Activated CD4-positive, alpha-beta T cell treated with anti-CD3 and anti-CD28 coated beads, Interleukin-2, amount 10 ng/mL, durations not matched to agents 7 days and 5 days (primary cell): ENCODE measurements at places on chromosomes 7 and 10.
A peak's percentile ranks its signal among the peaks of the same experiment; 100 is the strongest.

DNA sequence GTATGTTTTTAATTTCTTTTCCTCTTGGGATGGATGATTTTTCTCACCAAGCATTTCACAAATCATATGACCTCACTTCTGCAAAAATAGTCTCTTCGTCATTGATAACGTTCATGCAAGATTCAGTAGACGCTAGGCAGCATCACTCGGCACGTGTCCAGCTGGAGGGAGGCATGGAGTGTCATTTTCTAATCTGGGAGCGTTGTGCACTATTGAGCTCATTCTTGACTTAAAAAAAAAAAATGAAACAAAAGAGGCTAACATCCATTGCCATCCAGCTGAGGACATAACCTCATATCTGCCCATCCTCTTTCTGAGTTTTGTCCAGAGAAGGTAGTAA, 56.2 kb downstream of the COL17A1 start:
- no peak for DNase-seq

GRCh38 chr10:132868995-132869394, 73.4 kb downstream of the CFAP46 start:
- no peak for DNase-seq

DNA sequence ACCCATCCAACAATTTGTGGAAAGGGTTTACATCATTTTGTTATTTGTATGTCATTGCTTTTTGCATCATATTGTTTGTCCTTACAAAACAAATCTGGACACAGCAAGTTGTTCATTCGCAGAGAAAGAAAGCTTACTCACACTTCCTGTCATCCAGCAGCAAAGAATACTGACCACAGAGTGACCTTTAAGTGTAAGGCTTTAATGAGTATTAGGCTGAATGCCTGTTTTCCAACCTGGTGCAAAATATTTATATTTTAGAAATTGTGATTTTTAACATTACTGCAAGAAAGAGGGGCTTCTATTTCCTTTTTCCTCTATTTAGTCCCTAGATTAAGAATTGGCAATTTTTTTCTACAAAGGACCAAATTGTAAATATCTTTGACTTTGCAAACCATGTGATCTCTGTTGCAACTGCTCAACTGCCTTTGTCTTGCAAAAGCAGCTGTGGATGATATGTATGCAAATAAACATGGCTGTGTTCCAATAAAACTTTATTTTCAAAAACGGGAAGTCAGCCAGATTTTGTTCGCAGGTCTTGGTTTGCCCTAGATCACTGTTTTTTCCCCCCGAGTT, 27.8 kb upstream of the ITGB1 start:
- no peak for DNase-seq

GRCh38 chr10:95573964-95574604, 12.9 kb upstream of the SORBS1 start:
- DNase-seq: no peak

GRCh38 chr7:20320322-20320721, 10.4 kb upstream of the ITGB8 start:
- DNase-seq: no peak

DNA sequence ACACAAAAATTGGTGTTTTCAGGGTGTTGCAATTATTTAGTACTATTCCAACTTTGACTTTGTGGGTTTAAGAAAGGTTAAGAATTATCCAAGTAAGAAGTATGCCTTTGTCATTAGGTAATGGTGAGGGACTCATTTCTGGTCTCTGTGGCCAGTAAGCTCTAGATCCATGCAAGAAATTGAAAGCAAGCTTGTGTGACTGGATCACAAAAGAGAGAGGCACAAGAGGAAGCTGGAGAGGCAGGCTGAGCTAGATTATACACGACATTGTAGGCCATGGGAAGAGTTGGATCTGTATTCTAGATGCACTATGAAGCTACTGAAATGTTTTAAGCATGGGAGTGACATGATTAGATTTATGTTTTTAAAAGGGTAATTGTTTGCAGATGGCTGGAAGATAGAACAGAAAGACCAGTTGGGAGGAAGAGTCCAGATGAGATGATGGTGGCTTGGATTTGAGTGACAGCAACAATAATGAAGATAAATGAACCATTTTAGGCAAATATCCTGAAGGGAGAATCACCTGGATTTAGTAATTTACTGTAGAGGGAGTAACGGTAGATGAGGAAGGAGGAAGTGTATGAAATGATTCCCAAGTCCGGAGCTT, 50.0 kb downstream of the CALD1 start:
- no peak for DNase-seq

- DNase-seq: no peak
These were observed 321.5 kb upstream of the ZNF32 start for GRCh38 chr10:43970018-43970698.

DNA sequence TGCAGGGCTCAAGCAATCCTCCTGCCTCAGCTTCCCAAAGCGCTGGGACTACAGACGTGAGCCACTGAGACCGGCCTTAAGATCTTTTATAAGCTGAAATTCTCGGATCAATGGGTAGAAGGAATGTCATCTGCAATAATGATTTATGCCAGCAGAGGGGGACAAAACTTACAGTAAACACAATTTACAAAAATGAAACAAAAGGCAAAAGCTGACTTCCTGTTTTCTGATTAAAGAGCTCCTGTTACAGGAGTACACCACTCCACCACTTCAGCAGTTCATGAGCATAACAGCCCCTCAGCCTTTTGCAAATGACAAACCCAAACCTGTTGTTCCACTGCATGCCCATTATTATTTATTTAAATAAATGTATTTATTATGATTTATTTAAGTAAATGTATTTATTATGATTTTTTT, 88.5 kb upstream of the ATP6V0A4 start:
- peak; percentile 79 for DNase-seq

DNA sequence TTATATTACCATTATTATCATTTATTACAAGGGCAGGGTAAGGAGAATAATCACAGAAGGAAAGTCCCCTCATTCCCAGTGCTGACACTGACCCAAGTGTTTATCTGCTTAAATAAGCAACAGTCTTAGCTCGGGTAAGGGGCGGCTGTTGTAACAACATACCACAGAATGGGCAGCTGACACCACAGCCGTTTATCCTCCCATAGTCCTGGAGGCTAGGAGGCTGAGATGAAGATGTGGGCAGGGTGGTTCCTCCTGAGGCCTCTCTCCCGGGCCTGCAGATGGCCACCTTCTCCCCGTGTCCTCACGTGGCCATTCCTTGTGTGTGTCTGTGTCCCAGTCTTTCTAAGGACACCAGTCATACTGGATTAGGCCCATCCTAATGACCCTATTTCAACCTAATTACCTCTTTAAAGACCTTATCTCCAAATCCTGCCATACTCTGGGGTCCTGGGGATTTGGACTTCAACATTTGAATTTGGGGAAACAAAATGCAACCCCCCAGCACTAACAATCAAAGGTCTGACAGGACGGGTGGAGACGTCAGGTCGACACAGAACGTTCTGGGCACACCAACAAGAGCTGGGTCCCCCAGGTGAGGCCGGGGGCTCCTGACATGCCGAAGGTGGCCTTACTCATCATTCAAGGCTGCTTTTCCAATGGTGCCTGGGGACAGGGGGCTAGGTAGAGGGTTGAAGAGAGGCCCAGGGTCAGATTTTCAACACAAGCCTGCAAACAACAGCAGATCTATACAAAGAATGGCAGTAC, 93.5 kb downstream of the TNS3 start:
- DNase-seq: no peak

DNA sequence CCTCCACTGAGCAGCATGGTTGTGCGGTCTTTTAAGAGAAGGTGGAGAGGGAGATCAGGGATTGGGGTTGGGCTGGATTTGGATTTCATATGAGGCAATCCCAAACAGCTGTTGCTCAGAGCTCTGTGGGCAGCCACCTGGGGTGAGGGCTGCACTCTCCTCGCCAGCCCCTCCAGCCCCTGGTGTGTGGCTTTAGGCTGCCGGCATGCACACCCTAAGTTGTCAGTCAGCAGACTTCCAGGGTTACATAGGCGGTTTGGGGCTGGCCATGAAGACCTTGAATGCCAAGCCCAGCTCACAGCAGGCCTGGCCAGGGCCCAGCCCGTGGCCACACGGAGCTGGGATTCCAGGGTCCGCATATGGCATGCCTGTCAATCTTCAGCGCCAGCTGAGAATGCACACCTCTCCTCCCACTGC, 54.8 kb downstream of the ZMIZ1 start:
- no peak for DNase-seq

DNA sequence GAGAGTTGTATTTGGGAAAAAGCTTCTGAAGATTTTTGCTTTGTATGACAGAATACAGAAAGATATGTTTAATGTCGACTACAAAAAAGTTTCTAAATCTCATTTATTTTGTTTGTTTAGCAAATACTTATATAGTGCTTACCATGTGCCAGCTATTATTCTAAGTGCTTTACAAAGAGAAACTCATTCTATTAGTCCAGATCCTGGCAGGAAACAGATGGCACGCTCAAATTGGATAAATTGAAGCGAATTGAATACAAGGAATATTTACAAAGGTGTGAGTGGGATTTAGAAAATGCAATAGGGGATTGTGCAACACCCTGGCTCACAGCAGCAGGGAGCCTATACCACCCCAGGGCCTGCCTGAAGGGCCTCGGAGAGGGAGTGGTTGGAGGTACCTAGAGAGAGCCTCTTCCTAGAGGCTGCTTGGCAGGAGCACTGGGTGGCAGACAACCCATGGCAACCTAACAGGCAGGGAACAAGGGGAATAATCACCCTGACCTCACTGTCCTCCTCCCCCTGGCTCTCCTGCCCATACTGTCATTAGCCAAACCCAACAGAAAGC, 27.6 kb upstream of the FAM204A start:
- no peak for DNase-seq

DNA sequence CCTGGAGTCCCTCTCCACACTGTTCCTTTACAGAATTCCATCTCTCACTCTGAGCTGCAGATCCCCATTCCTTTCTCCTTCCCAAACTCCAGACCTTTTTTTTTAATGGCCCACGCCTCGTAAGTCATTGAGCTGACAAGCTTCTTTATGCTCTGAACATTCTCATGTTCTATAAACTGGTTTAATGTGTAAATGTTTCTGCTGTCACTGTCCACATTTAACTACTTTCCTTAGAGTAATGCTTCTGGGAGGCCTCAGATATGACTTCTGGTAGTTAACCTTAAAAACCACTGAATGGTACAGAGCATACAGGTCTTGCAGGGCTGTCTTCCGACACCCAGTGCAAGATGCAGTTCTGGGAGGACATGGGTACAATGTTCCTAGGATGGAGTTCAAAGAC, 71.1 kb upstream of the CAMK2B start:
- no peak for DNase-seq

DNA sequence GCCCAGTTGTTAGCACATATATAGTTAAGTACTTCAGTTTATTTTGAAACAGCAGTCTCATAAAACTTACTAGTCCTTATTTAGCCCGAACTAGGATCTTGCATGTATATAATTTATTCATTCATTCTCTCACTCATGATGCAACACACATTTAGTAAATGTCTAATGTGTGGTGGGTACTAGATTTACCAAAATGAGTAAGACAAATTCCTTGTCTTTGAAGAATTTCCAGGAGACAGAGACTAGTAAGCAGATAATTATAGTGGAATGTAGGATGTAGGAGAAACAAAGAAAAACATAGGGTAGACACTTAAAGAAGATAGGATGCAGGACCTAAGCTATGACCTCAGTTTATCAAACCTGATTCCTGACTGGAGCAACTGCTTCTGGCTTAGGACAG, 120.2 kb upstream of the AMPH start:
- DNase-seq: no peak

- no peak for DNase-seq
These were observed 187.9 kb upstream of the MALRD1 start for GRCh38 chr10:18860631-18861240.

- no peak for DNase-seq
These were observed 1011.2 kb upstream of the GHITM start for GRCh38 chr10:83127942-83128575.

DNA sequence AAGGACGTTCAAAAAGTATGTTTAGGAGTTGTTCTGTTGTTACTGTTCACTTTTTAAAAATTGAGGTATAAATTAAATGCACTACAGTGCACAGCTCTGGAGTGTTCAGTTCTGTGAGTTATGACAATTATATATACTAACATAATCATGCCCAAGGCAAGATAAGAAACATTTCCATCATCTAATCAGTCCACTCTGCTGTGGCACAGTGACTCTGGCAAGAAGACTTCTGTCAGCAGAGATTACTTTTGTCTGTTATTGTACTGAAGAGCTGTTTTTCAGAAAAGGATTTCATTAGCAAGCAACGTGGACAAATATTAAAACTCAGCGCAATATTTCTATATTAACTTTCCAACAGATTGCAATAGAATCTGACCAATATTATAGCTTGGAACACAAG, 32.0 kb downstream of the ICA1 start:
- DNase-seq: no peak

- peak; percentile 39 for DNase-seq
These were observed 51.4 kb downstream of the SH3PXD2A start for GRCh38 chr10:103803941-103804340.
